ENCODE measurements at places on chromosomes 3 and 15.

GRCh38 chr15:39084674-39085530 is 496.0 kb upstream of the THBS1 start:
- DNase-seq: no peak

GRCh38 chr3:30294241-30294667 is 312.1 kb upstream of the TGFBR2 start:
- peak; percentile 64 for DNase-seq

DNA sequence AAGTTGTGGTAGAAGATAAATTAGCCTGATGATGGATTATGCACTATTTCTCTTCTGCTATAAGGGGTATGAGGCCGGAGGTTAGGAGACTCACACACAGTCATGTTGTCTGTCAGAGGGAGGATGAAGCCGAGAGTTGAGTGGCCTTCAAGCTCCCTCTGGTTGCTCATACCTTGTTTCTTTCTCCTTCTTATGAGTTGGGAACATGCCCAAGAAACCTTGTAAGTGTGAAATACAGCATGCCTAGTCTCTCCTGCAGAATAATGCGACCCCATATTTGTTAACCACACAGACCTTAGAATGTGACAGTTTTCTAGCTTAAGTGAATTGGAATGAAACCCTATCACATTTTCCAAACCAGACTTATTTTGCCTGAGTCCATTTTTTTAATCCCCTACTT is 366.7 kb downstream of the PTPRG start:
- DNase-seq: no peak

- no peak for DNase-seq
These were observed 29.9 kb downstream of the UBE3A start for GRCh38 chr15:25408929-25409328.

DNA sequence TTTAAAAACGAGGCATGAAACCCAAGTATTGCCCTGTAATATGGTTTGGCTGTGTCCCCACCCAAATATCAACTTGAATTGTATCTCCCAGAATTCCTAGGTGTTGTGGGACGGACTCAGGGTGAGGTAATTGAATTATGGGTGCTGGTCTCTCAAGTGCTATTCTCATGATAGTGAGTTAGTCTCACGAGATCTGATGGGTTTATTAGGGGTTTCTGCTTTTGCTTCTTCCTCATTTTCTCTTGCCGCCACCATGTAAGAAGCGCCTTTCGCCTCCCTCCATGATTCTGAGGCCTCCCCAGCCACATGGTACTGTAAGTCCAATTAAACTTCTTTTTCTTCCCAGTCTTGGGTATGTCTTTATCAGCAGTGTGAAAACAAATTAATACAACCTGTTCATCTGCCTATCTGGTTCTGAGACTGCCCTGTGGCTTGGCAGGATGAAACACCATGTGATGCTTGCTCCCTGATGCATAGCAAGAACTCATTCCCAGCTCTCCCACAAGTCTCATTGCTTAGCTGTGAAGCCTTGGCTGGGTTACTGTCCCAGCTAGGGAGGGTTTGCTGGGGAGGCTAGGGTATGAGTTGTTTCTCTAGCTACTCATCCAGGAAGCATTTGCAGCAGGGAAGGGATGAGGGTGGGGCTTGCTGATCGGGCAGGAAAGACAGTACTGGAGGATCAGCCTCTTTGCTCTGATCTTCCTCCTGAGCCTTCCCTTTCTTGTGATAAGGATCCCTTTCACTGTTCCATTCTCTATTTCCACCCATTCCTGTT is 3.7 kb upstream of the SQOR start:
- no peak for DNase-seq

GRCh38 chr15:31489281-31489680 is 162.6 kb downstream of the KLF13 start:
- no peak for DNase-seq

GRCh38 chr3:152893647-152894046 is 58.7 kb downstream of the P2RY1 start:
- DNase-seq: no peak

GRCh38 chr3:53846134-53846850 is at the start of the genes CHDH and IL17RB:
Gene CHDH (minus strand): TSS chr3:53846419. CDS start chr3:53824008, 22,411 bp downstream.
Gene IL17RB (plus strand): TSS chr3:53846568. CDS start chr3:53846589, 21 bp downstream.
- DNase-seq: peak; percentile 83

- DNase-seq: no peak
These were observed 145.3 kb downstream of the XXYLT1 start for GRCh38 chr3:195125646-195126045.

- DNase-seq: no peak
These were observed 26.1 kb downstream of the MGLL start for GRCh38 chr3:127796045-127796830.

GRCh38 chr3:196399485-196399945 is 32.7 kb downstream of the UBXN7 start:
- DNase-seq: no peak

DNA sequence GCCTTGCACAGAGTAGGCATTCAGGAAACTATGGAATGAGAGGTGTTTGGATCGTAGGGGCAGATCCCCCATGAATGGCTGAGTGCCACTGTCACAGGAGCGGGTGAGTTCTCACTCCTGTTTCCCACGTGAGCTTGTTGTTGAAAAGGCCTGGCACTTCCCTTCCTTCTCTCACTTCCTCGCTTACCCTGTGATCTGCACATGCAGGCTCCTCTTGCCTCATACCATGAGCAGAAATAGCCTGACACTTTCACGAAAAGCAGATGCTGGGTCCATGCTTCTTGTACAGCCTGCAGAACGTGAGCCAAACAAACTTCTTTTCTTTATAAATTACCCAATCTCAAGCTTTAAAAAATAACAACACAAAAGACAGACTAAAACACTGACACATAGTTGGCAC is 55.4 kb downstream of the AGBL1 start:
- no peak for DNase-seq

DNA sequence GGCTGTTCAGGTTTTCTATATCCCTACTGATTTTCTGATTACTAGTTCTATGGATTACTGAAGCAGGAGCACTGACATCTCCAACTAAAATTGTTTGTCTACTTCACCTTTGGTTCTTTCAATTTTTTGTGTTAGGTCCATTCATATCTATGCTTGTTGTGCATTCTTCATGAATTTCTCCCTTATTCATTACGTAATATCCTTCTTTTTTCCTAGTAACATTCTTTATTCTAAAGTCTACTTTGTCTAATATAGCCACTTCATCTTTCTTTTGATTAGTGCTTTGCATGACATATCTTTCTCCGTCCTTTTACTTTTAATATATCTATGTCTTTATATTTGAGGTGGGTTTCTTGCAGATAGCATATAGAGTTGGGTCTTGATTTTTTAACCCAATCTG is 116.3 kb upstream of the BHLHE40 start:
- DNase-seq: no peak

GRCh38 chr15:82126346-82126745 is 80.5 kb upstream of the MEX3B start:
- DNase-seq: no peak

GRCh38 chr3:104461431-104461830 is 905.3 kb upstream of the ALCAM start:
- DNase-seq: no peak

Measured in NCI-H69 (cell line).